Stimulated activated CD4-positive, alpha-beta T cell treated with anti-CD3 and anti-CD28 coated beads, TNF-alpha, amount 100 ng/mL, for 4 hours (primary cell): ENCODE measurements at places on chromosomes 7 and 10.

GRCh38 chr10:62625484-62625883 is 179.0 kb upstream of the ADO start:
- DNase-seq, result no peak

DNA sequence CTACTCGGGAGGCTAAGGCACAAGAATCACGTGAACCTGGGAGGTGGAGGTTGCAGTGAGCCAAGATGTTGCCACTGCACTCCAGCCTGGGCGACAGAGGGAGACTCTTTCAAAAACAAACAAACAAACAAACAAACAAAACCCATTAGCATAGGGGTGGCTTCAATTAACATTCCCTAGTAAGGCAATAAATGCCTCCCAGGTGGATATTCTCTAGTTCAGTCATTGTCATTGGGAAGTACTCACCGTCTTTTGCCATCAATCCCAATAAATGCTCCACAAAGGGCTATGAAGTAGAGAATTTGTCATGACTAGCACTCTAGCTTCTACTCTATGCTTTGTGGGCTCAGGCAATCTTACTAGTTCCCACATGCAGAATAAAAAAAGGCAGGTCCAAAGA is 11.7 kb upstream of the TMEM254 start:
- DNase-seq, result no peak

GRCh38 chr7:148442933-148443332 is 147.6 kb upstream of the C7orf33 start:
- DNase-seq, result no peak

DNA sequence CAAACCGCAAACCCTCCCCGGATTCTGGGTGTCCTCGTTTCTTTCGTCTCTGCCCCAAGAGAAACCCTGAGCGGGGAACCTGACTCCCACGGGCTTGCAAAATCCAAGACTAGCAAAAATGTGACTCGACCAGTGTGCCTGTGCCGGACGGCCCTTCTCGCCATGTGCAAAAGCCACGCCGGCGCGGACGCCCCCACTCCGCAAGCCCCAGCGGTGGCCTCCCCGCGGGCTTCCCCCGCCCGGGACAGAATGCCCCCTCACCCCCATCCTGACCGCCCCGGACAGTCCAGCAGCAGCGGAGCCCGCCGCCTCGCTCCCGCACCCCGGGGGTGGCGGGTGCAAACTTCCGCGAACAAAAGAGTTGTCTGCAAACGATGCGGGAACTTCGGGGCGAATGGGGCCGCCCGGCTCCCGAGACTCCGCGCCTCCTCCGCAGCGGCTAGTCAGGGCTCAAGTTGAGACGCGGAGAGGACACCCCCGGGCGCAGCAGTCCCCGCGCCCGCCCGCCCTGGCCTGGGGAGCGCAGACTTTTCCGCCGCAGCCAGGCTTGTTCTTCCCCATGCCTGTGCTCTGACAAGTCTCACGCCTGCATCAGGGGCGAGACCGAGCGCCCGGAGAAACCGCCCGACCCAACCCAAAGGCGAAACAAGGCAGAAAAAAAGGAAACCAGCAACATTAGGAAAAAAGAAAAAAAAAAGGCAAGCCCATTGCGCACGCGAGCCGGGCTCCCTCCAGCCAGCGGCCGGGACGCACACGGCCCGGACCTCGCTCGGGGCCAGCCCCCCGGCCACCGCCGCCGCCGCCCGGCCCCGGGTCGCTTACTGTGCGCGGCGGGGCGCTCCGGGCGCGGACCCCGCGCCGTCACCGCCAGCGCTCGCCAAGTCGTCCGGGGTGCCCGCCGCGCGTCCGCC is 732 bp downstream of the FAM53B start:
- DNase-seq, result no peak

- DNase-seq, result no peak
These were observed 203.1 kb upstream of the AUTS2 start for GRCh38 chr7:69395061-69395714.

GRCh38 chr7:771234-772004 is 44.3 kb upstream of the PRKAR1B start:
- DNase-seq, result no peak

DNA sequence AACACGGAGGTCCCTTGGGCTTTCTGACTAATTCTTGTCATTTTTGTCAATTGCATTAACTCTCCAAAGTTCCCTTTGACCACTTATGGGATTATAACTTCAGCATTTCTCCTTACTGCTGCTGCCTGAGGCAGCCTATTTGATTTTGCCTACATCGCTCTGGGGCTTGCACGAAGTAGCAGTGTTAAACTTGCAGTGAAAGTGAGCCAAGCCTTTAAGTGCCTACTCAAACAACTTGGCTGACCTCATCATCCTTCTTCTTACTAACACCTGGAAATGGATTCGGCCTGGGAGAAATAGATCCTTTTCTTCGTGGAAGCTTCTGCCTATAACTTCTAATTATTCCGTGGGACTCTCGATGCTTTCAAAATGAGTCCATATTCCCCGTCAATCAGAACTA is 76.6 kb downstream of the DGKB start:
- no peak for DNase-seq

DNA sequence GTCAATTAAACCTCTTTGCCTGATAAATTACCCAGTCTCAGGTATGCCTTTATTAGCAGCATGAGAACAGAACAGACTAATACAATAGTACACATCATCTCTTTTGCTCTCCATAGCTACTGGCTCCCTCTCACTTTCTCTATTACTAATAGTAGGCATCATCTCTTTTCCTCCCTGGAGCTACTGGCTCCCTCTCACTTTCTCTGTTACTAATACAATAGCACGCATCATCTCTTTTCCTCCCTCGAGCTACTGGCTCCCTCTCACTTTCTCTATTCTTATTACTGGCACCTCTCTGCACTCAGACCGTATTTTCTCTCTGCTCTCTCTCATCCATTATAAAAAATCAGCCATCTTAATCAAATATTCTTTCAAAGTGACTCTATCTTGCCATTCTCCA is 37.1 kb downstream of the SLC25A13 start:
- no peak for DNase-seq

DNA sequence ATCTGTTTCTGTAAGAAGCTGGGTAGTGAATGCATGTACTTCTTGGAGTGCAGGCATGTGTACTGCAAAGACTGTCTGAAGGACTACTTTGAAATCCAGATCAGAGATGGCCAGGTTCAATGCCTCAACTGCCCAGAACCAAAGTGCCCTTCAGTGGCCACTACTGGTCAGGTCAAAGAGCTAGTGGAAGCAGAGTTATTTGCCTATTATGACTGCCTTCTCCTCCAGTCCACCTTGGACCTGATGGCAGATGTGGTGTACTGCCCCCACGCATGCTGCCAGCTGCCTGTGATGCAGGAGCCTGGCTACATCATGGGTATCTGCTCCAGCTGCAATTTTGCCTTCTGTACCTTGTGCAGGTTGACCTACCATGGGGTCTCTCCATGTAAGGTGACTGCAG is 18.9 kb upstream of the TMEM140 start:
- no peak for DNase-seq

DNA sequence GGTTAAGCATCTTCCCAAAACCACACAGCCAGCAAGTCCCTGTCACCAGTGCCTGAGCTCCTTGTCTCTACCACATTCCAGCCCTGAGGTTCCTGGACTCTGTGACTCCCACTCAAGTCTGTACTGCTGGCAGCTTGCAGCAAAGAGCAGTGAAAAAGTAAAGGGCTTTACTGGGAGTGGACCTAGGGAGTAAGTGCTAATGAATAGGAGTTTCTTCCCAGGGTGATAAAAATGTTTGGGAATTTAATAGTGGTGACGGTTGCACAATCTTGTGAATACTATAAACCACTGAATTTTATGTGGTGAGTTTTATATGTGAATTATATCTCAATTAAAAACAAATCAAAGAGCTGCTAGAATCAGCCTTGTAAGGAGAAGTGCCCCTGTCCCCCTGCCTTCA is 22.6 kb downstream of the HSPA12A start:
- no peak for DNase-seq

GRCh38 chr7:135362871-135363270 is 129.2 kb downstream of the STRA8 start:
- DNase-seq, result no peak
